ENCODE measurements at places on chromosomes 11 and 22. TPM values are rescaled to one million over a fixed set of nuclear protein-coding genes. Genes with fewer than 3 reads are reported as not detected.

DNA sequence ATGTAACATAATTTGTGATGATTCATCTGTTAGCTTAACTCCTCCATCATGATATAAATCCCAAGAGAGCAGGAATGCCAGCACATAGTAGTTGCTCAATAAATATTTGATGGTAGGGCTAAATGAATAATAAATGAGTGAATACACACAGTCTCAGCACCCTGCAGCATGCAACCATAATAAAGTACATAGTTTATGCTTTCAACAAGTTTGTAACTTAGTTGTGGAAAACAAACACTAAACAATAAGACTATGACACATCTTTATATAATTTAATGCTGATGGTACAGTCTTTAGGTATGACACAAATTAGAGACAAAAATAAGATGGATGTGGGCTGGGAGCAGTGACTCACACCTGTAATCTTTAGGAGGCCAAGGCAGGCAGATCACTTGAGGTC is 3.8 kb downstream of the ALKBH8 start:
- DNase-seq: no peak

DNA sequence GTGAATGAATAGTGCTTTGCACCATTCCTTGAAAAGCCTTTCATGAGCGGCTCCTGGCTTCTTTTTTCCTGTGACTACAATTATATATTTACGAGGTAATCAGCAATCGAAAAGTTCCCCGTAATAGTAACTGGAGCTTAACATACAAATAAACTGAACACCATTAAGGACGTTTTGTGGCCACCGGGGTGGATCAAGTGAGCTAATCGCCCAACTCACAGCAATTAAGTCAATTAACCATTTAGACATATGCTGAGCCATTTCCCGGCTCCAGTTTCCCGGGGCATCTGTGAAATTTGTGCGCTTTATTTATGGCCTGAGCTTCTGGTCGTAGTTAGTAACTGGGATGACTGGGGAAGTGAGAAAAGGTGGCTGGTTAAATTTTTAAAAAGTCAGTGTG is 465.2 kb downstream of the MIAT start:
- DNase-seq: no peak

MPEG1 gene
- total RNA-seq: not detected

- no peak for DNase-seq
These were observed 280.5 kb upstream of the NARS2 start for GRCh38 chr11:78855116-78855515.

SNRPD3 gene
- 196 TPM for total RNA-seq

SELENOO gene
- total RNA-seq: 32.8 TPM

- peak; percentile 83 for DNase-seq
These were observed 10.4 kb downstream of the SPATA19 start for GRCh38 chr11:133834682-133835592.

DNA sequence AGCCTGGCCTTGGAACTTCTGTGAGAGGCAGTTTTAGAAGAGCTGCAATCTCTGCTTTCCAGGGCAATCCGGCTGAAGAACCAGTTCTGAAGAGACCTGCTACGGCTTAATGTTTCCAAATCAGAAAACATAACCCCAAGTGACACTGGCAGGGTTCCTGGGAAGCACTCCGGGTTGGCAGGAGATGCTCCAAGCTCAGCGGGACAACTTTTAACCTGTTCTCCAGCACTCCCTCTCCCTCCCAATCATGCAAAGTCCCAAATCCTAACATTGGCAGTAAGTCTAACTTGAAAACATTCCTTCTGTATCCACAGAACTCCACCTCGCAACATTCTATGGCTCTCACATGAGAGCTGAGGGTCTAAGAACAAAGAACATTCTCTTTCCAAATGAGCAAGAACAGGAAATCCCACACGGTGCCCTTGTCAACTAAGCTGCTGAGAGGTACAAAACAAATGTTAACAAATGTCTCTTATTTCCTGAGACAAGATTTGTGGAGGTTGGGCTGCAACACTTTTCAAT is 48.5 kb upstream of the MN1 start:
- peak; percentile 77 for DNase-seq

DNA sequence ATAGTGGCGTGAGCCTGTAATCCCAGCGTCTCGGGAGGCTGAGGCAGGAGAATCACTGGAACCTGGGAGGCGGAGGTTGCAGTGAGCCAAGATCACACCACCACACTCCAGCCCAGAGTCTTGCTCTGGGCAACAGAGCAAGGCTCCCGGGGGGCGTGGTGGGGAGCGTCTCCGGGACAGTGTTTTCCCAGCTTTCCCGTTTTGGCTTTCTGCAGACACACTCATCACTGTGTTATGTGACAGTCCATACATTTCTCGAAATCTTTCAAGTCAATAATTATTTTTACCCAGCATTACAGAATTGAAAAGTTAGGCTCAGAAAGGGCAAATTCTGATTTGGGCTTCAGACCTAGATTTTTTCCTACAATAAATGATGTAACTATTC is 31.7 kb downstream of the NEAT1 start:
- DNase-seq: no peak

DNA sequence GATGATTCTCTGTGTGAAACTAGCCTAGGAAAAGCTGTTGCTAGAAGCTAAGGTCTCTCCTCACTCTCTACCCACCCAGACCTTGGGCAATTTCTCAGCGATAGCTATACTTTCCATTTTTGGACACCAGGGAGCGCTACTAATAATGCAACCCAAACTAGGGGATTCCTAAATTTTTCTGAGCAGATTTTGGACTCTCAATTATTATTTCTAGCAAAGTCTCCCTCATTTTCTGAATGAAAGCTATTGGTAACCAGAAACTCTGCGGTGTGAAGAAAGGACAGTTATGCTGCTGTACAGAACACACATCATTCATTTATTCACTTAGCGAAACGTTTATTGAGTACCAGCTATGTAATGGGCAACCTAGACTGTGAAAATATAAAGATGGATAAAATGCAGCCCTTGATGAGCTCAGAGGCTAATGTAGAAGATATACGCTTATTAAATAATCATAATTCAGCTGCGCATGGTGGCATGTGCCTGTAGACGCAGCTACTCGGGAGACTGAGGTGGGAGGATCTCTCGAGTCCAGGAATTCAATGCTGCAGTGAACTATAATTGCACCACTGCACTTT is 6.1 kb upstream of the STIM1 start:
- peak; percentile 65 for DNase-seq

MMP1 gene
- total RNA-seq: 1,055 TPM

KIRREL3 gene
- not detected for total RNA-seq

DNA sequence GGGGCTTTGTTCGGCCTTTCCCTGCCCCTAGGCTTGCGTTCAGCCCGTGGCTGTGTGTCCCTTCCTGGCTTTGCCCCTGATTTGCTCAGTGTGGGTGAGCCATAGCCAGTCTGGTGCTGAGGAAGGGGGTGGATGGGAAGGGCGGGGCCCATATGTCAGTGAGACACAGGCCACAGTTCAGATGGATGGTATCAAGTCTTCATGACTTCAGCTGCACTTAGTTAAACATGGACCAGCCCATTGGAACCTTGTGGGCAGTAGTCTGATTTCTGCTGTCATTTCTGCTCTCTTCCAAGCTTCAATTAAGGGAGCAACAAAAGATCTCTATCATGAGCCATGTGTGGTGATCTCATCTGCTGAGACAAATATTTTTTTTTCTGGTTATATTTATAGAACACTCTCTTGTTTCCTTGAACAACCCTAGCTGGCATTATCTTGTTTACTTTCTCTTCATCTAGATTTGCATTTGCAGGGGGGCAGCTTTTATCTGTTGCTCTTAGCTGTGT is 21.6 kb upstream of the PEX26 start:
- DNase-seq: peak; percentile 54

DNA sequence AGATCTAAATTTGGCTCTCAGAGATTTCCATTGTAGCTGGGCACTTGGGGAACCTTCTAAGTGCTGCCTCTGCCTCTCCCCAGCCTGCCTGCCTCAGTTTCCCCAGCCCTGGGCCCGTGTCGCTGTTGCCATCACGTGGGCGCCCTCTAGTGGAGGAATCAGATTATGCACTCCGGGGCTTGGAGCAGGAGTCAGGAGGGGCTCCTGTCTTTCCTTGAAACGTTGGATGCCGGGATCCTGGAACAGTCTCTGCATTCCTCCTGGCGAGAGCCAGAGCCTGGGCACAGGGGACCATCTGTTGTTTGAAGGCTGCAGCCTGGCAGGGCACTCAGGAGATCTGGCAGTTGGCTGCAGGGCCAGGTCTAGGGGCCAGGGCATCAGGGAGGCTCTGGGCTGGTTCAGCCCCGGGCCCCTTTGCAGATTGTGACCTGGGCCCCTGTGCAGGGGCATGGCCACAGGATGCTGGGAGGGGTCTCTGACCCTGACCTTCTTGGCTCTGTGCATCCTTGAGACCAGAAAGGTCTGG is 71.6 kb downstream of the LRP5 start:
- DNase-seq: peak; percentile 70

DNA sequence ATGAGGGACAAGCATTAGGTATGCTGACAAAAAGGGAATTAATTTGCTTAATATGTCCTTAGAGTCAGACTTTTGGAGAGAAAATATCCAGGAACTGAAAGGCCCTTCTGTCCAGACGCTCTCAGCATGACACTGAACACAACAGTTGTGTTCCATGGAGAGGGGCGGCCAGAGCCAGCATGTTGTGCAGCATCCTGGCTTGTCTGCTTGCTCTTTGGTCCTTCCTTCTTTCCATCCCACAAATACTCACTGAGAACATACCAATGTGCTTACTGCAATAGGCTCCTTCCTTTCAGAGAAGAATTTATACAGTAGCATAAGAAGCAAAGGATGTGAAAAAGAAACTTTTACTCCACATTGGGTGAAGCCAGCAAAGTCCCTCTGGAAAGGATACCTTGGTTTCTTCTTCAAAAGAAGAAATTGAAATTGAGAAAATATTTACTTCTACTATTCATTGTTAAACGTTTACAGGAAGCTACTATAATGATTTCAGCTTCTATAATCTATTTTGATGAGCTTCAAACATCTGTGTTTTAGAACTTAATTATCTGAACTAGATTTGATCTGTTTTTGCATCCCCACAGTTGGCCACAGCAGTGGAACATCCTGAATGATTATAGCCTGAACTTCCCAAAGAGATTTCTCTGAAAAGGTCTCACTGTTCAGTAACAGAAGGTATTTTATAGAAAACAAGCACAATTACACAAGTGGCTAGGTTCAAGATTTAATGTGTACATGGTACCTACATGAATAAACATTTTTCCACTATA is 304.1 kb upstream of the PITPNB start:
- no peak for DNase-seq

- DNase-seq: no peak
These were observed 145.5 kb downstream of the TRIM29 start for GRCh38 chr11:119992171-119993051.

APLNR gene
- total RNA-seq: 19.6 TPM

DNA sequence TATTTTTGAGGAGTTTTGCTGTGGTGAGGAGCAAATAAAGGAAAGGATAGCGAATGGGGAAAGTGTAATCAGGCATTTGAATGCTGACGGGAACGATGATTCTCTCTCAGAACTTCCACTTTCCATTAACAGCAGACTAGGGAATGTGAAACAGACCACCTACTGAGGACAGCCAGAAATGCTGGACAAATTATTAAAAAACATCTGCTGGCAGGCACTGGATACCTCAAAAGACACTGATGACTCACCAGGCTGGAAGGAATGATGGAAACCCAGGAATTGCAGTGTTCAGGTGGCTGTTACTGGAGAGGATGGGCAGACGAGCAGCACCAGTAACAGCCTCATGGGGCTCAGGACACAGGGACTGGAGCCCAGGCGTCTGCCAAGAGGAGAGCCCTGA is 33.4 kb downstream of the PLA2G6 start:
- no peak for DNase-seq

DNA sequence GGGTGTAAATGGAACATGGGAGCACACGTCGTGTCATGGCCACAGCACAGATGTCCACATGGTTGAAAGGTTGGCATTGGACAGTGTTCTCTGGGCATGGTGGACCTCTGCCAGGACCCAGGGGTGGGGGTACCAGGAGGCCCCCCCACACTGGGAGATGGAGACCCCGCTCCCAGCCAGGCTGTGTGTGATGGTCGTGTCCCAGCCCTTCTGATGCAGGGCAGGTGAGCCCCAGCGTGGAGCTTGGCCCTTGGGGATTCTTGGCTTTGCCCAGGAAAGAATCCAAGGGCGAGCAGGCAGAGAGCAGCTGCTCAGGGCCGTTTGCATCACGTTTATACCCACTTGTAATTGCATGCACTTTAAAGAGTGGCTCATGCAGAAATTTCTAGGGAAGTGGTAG is 22.0 kb upstream of the BRSK2 start:
- no peak for DNase-seq

- peak; percentile 77 for DNase-seq
These were observed 84.6 kb upstream of the NAV2 start for GRCh38 chr11:19628018-19628417.

SLC35C1 gene
- 4.8 TPM for total RNA-seq

DNA sequence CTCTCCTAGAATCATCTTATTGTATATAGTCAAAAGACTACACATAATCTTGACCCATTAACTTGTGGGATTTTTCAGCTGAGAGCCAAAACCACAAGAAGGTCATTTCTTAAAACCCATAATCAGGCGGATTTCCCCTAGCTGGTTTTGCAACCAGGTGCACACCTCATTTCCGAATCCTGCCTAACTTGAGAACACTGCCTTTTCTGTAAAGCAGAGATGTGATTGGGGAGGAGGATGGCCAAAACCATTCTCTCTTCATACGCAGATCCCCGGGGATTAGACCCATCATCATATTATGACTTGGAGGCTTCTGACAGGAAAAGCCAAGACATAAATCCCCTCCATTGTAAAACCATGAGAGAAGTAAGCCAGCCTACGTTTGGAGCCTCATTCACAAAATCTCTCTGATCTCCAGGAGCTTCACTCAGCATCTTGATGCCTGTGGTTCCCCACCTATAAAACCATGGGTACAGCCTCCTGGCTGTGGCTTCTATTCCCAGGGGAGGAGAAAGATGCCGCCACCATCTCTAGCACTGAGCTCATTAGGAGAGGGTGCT is 191.3 kb downstream of the KIF18A start:
- no peak for DNase-seq

THY1 gene
- 0.28 TPM for total RNA-seq

GRCh38 chr11:124085997-124086846 is 29.0 kb upstream of the VWA5A start:
- no peak for DNase-seq

PGA3 gene
- not detected for total RNA-seq

DNA sequence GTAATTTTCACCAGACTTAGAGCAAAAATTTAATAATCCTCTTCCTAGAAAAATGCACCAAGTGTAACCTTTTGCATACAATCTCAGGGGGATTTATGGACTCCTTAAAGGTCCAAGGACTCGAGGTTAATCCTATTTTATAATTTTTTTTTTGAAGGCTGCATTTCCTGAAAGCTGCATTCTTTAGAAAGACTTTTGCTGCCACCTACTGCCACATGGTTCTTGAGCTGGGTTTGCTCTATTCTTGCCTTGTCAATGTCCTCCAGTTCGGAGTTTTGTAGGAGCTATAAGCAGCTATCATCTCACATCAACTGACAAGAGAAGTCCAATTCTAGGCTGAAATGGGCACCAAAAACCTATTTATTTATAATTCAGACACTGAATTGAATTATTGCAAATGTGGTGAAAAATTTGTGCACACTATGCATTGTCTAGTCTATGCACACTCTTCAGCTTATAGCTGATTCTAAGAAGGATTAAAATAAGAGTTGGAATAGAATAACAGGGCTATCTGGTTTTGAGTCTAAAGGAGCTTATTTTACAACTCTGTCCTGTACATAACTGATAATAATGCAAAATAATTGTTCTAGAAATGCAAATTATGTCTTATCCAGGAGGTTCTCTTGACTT is 31.3 kb downstream of the TRAF6 start:
- peak; percentile 70 for DNase-seq
